Occipital lobe (tissue), 3 donors: ENCODE measurements at places on chromosomes 13 and 19. TPM values are rescaled to one million over a fixed set of nuclear protein-coding genes. Genes with fewer than 3 reads are reported as not detected.

DNA sequence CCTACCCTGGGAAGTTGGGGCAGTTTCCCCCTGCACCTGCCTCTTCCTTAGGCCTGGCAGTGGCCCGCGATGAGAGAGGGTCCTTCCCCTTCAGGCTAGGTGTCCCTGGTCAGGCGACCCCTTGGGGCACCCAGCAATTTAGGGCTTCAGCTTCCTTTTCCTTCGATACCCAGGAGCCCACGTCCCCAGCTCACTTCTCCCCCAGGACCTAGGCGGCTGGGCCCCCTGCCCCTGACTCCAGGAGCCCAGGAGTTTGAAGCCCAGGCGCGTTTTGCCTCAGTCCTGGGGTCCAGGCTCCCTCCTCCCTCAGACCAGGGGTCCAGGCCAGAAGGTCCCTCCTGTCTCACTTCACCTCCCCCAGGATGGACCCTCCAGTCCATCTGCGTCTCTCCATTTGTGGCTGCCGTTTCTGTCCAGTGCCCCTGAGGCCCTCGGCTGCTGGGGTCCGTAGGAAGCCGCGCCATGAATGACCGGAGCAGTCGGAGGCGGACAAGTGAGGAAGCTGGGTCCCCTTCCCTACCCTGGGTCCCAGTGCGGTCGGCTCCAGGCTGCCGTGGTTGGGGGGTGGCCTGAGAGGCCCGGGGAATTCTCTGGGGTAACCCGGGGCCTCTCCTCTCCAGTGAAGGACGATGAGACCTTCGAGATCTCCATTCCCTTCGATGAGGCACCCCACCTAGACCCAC is 714 bp downstream of the CCDC106 start:
- no peak for DNase-seq

DNA sequence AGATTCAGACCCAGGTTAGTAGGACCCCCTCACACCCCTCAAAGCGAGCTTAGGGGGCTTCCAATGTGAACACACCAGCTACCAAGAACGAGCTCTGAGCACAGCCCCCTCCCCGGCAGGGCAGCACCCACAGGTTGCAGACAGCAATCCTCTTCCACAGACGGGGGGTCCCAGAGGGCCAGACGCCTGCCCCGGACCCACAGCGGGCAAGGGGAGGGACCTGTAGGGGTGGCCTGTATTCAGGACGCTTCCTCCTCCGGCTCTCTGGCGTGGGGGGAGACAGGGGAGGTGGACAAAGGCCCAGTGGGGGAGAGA is 4.8 kb downstream of the TTYH1 start:
- no peak for DNase-seq

RXFP2 gene
- not detected for total RNA-seq

ZNF497 gene
- 5.9 TPM for total RNA-seq

ZNF121 gene
- 109 TPM for total RNA-seq
